ENCODE measurements at places on chromosomes 16 and 17.
A peak's percentile ranks its signal among the peaks of the same experiment; 100 is the strongest.

GRCh38 chr16:75181630-75182029 lies 25.3 kb downstream of the CTRB2 start:
- DNase-seq: no peak

- DNase-seq: no peak
Measured at GRCh38 chr17:2950846-2951245, 112.6 kb downstream of the OR1D5 start.

DNA sequence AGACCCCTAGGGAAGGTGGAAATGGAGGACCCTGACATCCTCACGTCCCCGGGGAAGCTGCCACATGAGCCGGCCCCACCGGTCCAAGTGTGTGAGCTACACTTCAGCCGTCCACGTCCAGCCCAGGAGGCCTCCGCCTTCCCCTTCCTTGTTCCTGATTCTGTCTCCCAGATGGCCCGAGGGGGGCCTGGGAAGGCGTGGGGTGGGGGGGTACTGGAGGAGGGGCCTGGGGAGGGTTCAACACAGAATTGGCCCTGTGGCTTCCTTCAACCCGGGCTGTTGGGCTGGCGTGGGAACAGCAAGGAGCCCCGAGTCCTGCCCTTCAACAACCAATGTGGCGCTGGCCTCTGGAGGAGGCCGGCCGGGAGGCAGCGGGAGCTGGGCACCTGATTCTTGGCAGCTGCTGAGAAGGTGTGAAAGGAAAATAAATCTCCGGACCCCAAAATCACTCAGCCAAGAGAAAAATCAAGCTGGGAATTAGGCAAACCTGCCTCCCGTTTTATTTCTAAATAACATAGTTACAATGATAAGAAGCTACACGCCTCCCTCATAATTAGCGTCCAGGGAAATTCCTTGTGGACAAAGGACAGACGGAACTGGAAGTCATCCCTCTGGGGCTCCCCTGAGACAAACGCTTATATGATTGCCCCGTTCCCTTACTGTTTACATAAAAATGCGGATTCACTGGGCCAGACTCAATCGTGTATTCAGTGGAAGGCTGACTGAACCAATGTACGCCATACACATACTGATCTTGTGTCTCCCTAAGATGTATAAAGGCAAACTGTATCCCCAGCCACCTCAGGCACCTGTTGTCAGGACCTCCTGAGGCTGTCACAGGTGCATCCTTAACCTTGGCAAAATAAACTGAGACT lies 1.8 kb upstream of the APRT start:
- no peak for DNase-seq

GRCh38 chr17:63805591-63805990 lies 21.6 kb upstream of the PSMC5 start:
- DNase-seq: no peak

DNA sequence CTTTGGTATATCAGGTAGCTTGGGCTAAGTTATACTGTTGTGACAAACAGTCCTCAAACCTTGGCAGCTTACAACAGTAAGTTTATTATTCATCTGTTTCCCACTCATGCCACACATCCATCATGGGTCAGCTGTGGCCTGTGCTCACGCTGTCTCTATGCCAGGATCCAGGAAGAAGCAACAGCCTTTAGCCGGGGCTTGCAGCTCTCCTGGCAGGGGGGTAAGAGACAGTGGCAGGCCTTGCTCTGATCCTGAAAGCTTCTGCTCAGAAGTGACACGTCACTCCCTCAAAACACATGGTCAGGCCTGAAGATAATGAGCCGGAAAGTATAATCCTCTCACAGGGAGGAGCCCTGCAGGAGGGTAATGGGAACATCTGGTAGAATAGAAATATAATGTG lies 377.6 kb downstream of the CPPED1 start:
- no peak for DNase-seq

GRCh38 chr17:50151937-50152547 lies 1.6 kb upstream of the PPP1R9B start:
- peak; percentile 79 for DNase-seq

GRCh38 chr17:34569591-34569990 lies 9.8 kb upstream of the TMEM132E start:
- DNase-seq: no peak

DNA sequence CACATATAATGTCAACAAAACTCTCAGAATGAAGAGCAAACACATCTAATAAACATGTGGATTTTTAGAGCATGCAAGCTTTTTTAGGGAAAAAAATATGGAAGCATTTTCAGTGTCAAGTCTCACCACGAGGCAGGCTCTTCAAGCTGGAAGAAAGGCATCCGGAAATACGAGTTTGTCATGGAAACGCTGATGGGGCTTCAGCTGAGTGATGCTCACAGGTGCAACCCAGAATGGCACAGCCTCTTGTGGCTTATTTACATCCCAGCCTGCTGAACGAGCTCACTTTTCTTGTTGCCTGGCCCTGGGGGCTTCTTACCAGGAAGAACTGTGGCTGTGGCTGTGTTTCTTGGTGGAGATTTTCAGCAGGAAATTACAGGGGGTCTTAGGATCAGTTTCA lies 24.1 kb upstream of the DYNLL2 start:
- DNase-seq: no peak

- DNase-seq: no peak
Measured at GRCh38 chr17:55172612-55173011, 92.1 kb upstream of the HLF start.

DNA sequence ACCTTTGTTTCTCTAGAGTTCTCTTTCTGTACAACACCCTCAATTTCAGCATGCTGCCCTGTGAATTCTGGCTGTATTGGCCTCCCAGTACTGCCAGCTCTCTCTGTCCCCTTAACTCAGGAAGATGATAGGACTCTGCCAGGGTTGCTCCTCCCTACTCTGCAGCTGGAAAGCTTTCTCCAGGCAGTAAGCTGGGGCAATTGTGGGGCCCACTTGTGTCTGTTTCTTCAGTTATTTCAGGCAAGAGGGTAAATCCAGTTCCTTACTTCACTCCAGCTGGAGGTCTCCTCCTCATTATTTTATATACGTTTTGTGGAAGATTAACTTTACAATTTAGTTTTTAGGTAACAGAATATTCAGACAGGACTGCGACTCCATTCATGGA lies 9.9 kb downstream of the C17orf100 start:
- DNase-seq: no peak

DNA sequence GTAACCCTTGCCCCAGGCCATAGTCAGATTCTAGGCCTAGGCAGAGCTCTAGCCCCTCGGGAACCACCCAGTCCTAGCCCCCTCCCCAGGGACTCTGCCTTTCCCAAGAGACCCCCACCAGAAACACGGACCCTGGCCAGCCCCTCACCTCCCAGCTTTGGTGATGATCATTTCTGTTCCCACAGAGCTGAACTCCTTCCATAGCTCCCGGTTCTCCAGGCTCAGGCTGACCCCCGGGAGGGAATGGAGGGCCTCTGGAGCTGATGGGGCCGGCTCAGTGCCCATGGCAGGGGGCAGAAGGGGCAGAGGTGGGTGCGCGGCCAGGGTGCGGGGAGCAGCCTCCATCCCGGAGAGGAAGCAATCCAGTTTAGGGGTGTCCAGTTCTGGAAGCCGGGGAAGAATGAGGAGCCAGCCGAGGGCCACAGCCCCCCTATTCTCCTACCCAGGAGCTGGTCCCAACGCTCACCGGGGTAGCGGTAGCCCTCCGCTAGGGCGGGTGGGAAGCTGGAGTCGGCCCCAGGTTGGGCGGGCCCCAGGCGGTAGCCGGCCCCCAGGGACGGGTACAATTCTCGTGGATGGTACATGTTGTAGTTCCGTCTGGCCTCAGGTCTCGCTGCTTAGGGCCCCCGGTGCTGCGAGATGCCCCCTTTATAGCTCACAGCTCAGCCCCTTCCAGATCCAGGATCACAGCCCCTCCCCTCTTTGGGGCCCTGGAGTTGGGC lies 953 bp downstream of the TBX6 start:
- DNase-seq: no peak

DNA sequence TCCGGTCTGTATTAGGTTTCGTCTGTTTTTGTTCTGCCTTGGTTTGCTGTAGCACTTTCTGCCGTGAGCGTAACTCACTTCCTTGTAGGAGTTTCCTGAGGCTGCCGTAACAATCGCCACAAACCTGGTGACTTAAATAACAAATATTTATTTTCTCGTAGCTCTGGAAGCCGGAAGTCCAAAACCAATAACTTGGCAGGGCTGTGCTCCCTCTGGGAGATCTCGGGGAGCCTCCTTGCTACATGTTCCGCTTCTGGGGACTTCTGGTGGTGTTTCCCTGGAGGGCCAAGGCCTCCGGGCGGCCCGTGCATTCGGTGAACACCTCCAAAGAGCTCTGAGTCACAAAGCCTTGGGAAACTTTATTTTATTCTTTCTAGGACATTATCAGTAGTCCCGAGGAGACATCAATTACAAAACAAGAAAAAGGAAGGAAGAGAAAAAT lies 6.8 kb upstream of the WDR45B start:
- no peak for DNase-seq

GRCh38 chr16:81821436-81822128 lies 42.5 kb downstream of the PLCG2 start:
- DNase-seq: no peak

DNA sequence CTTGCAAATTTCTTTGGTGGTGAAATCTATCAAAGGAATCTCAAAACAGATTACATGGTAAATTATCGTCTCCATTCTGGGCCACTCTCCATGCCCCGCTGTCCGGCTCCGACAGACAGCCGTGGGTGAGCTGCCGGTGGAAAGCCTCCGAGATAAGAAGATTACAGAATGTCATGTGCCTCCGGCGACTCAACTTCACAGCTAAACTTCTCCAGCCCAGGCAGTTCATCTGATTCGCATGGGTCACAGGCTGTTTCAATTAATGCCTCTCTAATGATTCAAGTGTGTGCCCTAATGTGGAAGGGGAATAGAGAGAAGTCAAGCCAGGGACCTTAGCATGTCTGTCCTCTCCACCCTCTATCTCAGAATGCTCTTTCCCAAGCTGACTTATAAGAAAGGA lies 520.8 kb upstream of the ZFHX3 start:
- DNase-seq: no peak

DNA sequence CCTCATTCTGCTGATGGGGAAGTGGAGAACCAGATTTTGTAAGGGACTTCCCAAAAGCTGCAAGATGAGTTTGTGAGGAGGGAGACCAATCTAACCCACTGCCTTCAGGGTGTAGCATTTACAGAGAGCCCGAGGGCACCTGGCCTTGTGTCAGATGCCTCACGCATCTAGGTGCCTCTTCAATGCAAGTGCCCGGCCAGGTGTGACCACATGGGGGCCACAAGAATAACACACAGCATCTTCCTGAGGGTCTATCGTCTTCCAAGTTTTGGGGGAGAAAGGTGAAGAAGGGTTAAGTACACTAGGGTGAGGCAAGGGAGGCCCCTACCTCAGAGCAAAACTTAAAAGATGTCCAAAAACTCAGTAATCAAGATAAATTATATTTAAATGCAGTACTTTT lies 401.7 kb upstream of the CDH5 start:
- DNase-seq: no peak

DNA sequence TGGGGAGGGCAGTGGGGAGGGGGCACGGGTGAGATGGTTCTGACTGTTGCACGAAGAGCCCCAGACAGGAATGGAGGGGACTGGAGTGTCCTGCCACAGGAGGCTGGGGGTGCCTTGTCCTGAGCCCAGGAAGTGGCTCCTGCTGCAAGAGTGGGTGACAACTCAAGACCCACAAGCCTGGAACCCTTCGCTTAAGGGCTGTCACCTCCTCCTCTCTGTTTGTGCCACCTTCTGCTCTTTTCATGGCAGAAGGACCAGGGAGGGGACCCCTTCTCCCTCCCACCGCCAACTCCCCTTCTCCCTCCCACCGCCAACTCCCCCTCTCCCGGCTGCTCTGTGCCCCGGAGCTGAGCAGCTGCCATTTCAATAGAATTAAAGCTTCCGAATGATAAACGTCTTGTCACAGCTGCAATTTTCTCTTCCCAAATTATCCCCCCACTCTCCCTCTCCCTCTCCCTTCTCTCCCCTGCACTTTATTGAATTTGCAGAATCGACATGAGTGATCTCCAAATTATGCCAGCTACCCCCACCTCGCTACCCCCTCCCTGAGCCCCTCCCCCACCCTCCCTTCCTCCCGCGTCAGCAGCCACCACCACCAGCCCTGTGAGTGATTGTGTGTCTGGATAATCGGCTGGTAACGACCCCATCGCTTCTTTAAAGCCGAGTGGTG lies 13.7 kb downstream of the GJD3 start:
- DNase-seq: no peak

- DNase-seq: no peak
Measured at GRCh38 chr17:61412860-61413660, 13.4 kb downstream of the TBX2 start.

DNA sequence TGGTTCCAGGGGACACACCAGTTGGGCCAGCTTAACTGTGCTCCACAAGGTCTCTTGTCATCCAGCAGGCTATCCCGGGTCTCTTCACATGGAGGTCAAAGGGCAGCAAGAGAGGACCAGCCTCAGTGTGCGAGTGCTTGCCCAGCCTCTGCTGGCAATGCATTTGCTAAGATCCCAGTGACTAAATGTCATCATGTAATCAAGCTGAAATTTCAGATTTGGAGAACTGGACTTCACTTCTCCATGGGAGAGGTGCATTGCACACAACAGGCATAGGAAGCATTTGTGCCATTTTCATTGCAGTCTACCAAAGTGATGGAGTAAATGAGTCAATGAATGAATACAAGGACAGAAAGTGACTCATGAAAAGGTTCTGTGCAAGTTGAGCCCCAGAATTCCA lies 51.2 kb upstream of the KDM8 start:
- no peak for DNase-seq

GRCh38 chr16:78742501-78743283 lies 643.2 kb downstream of the WWOX start:
- DNase-seq: peak; percentile 71

DNA sequence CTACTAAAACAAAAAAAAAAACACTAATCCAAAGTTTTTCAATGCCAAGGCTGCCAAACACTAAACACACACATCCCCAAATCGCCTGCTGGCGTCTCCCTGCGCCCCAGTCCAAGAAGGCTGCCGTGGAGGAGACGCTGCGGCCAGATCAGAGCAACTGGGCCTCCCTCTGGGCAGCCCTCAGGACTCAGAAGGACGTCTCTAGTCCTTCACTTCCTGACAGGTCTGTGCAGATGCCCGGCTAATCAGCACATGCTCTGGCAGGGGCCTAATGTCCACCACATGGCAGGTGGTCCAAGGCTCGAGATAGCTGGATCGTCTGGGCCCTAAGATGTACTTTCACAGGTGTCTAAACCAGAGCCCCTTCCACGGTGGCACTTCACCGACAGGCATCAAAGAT lies 2.7 kb downstream of the SLC38A10 start:
- DNase-seq: no peak
